ENCODE measurements at places on chromosomes 6 and 20.
A peak's percentile ranks its signal among the peaks of the same experiment; 100 is the strongest.

DNA sequence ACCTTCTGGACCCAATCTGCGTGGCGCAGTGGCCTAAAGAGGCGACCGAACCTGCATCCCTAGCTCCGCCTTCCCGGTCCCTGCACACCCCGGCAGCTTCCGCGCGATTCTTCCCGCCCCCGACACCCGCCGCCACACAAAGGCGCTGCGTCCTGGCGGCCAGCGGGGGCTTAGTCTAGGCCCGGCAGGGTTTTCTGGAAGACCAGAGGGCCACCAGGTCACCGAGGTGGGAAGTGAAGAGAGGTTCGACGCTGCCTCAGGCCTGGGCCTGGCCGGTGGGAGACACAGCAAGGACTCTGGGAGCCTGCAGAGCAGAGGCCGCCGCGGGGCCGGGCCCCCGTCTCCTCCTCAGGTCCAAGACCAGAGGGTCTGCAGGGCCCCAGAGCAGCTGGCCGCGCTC, 154.9 kb downstream of the OR2B2 start:
- no peak for DNase-seq

DNA sequence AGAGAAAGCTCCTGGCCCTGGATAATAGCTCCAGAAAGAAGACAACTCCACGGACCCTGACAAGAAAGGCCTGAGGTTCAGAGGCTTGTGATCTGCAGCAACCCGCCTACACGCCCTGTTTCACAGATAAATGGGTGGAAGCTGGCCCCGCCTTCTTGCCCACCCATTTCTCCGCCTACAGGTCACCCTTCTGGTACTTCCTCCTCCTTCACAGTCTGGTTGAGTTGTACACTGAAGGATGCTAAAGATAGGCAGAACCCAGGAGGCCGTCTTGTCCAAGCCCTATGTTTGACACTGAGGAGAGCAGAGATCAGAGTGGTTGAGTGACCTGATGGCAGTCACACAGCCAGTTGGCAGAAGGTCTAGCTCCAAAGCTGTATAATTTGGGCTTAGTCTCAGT, 34.2 kb upstream of the MDGA1 start:
- no peak for DNase-seq

DNA sequence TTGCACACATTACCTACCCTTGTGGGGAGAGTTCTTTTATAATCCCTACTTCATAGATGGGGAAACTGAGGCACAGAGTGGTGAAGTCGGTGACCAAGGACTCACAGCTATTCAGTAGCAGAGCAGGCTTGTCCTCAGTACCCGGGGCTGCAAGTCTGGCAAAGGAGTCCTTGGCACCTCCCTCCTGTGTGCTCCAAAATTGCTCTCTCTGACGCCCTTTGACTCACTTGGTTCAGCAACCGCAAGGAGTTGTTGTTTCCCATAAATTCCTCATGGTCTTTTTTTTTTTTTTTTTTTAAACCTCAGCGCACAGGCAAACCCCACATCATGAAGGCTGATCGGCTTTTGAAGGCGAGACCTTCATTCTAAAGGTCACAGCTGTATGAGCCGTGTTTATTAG, 143.2 kb downstream of the CEBPB start:
- peak; percentile 55 for DNase-seq

- DNase-seq: no peak
These were observed 110.6 kb downstream of the UBE3D start for GRCh38 chr6:82954937-82955577.

GRCh38 chr6:106316375-106316766, 9.2 kb downstream of the ATG5 start:
- no peak for DNase-seq

GRCh38 chr6:56017198-56017597, 141.8 kb upstream of the BMP5 start:
- DNase-seq: no peak

GRCh38 chr6:7058250-7058923, 49.4 kb upstream of the RREB1 start:
- peak; percentile 86 for DNase-seq

DNA sequence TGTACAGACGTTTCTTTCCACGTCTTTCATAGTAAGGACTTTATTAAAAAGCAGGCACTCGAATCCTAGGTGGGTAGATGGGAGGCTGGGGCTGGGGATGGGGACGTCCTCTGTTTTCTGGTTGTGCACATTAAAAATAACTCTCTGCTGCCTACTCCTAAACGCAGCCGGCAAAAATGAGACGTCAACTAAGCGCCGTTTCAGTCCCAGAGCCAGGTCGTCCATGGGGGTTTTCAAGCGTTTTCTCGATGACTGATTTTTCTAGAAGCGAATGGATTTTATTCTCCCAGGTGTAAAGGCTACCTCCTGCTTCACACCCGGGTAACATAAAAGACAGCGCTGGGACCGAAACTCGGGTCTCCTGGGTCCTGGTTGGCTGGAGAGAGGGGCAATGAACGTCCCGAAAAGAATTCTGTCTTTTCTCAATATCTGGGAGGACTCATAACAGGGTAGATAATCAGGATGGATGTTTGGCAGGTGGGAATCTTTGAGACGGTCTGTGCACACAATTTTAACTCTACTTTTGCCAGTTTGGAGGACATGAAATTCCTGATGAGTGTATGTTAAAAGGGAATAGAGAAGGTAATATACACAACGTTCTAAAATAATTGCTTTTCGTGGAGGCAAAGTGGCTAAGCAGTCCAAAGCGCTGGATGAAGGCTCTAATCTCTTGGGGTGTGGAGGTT, 25.2 kb downstream of the GPX6 start:
- no peak for DNase-seq

All from AG08396 (cell line).